ENCODE measurements at places on chromosomes 16 and 17.

DNA sequence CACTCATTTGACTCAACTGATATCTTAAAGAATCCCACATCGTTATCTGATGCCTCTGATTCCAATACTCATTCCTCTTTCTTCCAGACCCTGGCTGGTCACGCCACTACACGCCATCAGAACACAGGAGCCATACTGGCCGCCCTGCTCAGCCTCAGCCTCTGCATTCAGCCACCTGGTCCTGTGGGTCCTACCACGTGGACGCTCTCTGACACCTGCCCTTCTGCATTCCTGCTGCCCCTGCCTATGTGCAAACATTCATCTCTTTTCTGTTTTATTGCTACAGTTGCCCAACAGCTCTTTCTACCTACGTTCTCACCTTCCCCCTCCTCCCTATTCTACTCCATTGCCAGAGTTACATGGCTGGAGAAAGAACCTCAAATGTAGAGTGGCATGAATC is 18.4 kb downstream of the PSMD7 start:
- DNase-seq: no peak

GRCh38 chr16:86428729-86429517 is 81.4 kb upstream of the FOXF1 start:
- no peak for DNase-seq

DNA sequence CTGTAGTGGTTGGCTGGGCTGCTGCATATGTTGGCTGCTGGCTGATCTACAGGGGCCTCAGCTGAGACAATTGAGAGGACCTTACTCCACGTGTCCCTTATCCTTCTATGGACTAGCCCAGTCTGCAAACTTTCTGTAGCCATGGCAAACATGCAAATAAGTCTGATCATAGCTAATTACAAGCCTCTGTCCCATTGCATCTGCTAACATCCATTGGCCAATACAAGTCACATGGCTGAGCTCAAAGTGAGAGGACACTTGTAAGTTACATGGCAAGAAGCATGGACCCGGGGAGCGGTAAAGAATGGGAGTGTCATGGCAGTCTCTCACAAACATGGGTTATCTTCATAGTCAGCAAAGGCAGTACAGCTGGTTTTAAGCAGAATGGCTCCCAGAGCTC is 11.6 kb upstream of the IL4R start:
- DNase-seq: no peak

GRCh38 chr17:64067657-64068056 is 47.2 kb upstream of the ICAM2 start:
- no peak for DNase-seq

DNA sequence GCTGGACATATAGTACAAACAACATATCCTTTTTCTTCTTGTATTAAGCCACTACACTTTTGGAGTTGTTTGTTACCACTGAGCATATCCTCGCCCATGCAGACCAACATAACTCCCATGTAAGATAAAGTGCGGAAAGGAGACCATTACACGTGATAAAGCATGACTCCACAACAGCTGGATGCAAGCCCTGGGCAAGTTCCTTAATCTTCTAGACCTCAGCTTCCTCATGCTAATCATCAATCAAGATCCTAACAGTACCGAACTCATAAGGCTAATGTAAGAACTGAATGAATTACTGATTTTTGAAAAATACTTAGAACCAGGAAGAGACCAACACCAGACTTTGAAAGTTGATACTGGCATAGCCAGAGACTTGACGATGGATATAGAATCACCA is 47.0 kb upstream of the GSG1L start:
- DNase-seq: no peak

- DNase-seq: no peak
Measured at GRCh38 chr17:78925234-78925633, at the start of gene TIMP2. TSS of gene TIMP2 (minus strand) at chr17:78925387. CDS start at chr17:78925088, 299 bp downstream.

- no peak for DNase-seq
Measured at GRCh38 chr17:50947782-50948543, 81.8 kb upstream of the TOB1 start.

DNA sequence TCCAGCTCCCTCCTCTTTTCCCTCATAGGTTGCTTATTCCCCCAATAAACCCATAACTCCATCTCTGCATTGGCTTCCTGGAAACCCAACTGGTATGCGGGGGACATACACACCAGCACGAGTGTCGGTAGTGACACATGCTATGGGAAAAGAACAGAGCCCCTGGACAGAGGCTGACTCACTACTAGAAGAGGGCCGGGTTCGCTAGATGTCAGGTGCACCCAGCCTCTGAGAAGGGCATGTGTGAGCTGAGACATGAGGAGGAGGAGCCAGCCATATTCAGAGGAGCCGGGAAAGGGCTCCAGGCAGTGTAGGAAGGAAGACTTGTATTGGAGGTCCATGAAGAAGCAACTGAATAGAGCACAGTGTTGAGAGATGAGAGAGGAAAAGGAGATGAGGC is 241.1 kb downstream of the SOX9 start:
- no peak for DNase-seq

DNA sequence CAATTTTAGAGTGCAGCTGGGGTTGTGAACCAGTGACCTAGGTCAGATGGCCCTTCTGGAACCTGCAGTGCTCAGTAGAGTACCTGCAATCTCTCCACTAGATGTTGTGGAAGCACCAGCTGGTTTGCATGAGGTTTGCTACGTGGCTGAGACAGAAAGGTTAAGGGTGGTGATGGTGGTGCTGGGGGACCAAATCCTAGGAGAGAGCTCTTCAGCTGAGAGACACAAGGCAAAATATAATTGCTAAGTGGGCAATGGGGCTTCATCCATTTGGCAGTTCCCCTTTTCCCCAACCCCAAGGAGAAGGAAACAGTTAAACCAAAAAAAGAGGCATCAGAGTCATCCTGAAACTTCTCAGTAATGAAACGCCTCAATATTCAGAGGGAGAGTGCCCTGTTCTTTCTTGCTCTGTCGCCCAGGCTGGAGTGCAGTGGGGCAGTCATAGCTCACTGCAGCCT is 13.9 kb downstream of the ITPRIPL2 start:
- DNase-seq: no peak

DNA sequence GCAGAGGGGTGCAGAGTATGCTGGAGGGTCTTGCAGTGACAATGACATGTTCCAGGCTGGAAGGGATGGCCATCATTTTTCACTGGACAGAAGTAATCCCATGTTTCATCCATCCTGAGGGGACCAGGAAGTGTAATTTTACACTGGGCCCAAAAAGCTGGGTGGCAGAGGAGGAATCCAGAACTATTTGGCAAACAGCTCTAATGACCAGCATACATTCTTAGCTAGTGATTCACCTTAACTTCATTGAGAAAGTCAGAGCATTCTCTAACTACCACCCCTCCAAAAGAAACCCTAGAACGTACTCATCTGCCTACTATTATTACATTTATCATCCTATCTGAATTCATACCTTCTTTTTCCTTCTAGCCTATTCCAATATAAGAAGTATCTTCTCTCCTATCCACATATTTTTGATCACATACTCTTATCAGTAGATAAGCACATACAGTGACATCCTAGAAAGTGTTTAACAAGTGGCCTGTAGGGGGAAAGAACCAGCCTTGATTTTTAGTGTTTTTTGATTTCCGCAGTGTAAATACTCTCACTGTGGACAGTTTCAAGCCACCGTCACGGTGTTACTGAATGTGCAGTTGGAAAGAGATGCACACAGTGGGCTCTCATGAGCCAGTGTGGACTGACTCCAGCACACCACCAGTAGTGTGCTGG is 118.1 kb downstream of the FTO start:
- DNase-seq: peak; percentile 23

DNA sequence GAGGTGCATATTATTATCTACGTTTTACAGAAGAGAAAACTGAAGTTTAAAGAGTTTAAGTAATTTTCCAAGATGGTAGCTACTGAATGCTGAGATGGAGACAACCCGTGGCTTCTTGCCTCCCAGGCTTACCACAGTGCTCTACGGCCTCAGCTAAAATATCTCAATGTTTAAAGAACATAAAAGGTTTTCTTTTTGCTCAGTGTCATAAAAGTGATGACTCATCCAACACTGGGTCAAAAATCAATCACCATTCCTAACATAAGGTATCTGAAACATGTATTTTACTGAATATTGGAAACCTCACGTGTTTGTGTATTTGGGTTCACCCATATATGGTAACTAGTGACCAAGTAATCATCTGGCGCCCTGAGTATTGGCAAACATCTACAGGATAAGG is 18.4 kb downstream of the ABCA9 start:
- DNase-seq: no peak

DNA sequence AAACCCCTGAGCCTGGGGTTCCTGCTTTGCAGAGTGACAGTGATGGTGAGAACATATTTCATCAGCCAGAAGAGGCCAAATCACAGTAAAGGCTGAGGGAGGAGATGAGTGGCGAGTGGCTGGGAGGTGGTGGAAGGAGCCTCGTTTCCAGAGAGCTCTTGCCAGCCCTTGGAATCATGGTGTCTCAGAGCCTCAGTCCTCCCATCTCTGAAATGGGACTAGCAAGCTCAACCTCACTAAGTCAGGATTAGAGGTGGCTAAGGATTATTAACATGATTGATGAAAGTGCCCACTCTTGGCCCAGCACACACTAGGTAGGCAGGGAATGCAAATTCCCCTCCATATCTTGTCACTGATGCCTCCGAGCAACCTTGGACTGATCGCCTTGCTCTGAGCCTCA is 43.0 kb downstream of the IL4R start:
- DNase-seq: no peak

GRCh38 chr17:67655478-67656148 is 62.1 kb upstream of the NOL11 start:
- no peak for DNase-seq

DNA sequence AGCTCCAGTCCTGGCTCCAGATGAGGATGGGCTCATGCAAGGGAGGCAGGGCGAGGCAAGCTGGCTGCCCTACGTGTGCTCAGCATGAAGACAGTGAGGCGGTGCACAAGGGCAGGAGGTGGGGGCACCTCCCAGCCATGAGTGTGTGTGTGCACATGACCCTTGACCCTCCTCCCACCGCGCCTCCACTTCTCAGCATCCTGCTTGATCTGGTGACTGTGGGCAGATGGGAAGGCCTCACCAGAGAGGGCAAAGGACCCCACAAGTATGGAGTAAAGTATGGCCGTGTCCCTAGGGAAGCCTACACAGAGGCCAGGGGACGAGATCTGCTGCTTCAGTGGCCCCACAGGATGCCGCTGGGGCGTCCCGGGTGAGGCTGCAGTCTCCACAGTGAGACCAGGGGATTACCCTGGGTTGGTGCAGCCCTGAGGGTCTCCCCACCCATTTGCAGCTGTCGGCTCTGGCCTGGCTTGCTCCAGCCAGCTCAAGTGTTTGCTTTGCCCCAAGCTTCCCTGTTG is 7.9 kb upstream of the RNF222 start:
- DNase-seq: no peak

GRCh38 chr16:29126616-29127015 is 141.8 kb downstream of the LAT start:
- DNase-seq: no peak

DNA sequence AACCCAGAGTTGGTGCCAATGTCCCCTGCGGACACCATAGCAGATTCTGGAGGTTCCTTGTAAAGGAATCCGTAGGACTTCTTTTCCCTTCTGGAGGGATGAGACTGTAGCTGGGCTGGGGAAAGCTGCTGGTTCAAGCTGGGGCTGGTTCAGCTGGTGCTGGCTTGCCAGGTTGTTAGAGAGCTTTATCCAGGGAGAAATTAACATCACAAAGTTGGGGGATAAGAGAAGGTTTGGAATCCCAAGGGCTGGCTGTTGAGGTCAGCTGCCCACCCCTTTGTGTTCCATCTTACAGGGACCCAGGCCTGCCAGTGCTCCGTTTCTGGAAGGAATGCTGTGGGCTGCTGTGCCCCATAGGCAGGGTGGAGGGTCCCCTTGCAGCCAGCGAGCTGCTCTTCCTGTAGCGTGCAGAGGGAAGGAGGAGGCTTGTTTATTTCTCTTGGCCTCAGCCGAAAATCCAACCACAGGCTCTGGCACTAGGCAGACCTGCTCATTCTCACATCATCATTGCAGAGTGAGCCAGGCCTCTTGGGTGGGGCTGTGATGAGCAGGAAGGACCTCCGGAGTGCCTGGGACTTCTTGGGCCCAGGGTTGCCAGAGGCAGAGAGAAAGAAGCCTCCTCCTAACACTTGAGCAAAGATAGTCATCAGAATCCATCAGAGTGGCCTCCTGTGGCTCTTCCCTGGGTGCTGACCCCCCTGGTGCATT is 251.1 kb downstream of the SEC14L1 start:
- DNase-seq: no peak

DNA sequence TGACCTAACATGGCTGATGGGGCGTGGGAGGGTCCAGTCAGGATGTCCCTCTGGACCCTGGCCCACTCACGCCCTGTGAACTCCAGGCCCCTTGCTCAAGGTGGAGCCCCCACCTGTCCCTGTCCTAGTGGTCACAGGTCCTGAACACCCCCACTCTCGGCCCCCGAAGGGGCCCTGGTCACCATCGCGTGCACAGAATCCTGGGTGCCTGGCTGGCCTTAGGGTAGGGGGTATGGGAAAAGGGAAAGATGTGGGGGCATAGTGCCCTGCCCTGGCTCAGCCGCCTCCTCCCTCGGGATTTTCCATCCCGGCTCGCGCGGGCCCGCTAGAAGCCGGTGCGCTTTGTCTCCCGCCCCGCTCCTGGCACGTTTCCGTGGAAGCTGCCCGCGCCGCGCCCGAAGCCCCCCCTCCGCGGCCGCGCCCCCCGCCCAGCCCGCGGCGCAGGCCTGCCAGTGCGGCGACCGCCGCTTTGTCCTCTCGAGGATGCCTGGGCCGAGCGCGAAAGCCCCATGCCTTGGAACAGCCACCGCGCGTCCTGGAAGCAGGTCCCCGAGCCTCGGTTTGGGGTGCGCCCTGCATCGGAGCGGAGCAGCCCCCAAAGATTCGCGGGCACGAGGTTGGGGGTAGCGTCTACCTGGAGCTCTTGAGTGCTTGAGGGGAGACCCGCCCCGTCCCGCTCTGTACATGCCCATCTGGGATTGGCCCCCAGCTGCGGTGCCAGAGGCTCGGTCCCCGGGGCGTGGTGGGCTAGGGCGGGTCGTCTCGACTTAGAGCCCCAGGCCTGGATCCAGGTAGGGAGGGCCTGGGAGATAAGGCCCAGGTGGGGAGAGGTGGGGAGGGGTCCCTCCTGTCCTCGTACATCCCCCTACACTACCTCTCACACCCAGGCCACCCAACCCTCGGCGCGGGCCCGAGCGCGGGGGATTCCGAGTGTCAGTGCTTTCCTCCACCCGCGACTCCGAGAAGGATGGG is 1.3 kb downstream of the SMPD3 start:
- no peak for DNase-seq

- no peak for DNase-seq
Measured at GRCh38 chr16:47727131-47727530, 266.0 kb downstream of the PHKB start.

DNA sequence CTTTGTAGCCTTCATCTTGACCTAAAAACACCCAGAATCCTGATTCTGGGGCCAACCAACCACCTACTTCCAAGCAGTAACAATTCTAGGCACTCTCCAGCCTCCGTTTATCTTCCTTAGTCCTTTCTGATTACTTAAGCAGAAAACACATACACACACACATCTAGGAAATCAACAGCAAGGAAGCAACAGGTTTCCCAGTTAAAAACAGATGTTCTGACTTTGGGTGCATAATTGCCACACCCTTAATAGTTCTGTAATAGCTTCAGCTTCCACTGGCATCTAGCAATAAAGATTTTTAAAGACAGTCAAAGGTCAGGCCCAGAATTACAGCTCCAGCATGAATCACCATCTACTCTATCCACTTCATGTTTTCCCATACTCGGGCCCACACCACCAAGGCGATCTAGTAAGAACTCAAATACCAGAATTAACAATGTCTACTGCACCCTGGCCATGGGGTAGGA is 2.6 kb downstream of the ARHGAP17 start:
- DNase-seq: no peak
